Activated naive CD4-positive, alpha-beta T cell treated with anti-CD3 and anti-CD28 coated beads, Interleukin-2, amount 50 U/mL, for 16 hours (primary cell): ENCODE measurements at places on chromosomes 7 and 10.

GRCh38 chr7:70638158-70639107, 493.5 kb upstream of the GALNT17 start:
- DNase-seq, result no peak

- DNase-seq, result no peak
Measured at GRCh38 chr7:101494602-101495329, 132.1 kb downstream of the COL26A1 start.

GRCh38 chr10:34495938-34496337, 319.2 kb downstream of the PARD3 start:
- DNase-seq, result no peak

- no peak for DNase-seq
Measured at GRCh38 chr10:133123746-133124356, 36.1 kb downstream of the ADGRA1 start.

GRCh38 chr10:123808906-123809305, 82.7 kb downstream of the CPXM2 start:
- no peak for DNase-seq

DNA sequence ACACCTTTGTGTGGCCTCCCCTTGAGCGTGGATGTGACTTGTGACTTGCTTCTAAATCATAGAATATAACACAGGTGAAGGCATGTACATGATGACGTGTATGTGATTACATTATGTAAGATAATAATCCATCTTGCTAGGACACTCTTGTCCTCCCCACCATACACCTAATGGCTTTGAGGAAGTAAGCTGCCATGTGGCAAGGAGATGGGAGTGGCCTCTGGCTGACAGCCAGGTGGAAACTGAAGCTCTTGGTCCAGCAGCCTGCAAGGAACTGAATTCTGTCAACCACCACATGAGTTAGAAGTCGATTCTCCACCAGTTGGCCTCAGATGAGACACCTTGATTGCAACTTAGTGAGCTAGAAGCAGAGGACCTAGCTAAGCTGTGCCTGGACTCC, 67.4 kb upstream of the ELN start:
- no peak for DNase-seq

- peak; percentile 43 for DNase-seq
Measured at GRCh38 chr10:118568327-118568848, 27.1 kb downstream of the PRLHR start.

DNA sequence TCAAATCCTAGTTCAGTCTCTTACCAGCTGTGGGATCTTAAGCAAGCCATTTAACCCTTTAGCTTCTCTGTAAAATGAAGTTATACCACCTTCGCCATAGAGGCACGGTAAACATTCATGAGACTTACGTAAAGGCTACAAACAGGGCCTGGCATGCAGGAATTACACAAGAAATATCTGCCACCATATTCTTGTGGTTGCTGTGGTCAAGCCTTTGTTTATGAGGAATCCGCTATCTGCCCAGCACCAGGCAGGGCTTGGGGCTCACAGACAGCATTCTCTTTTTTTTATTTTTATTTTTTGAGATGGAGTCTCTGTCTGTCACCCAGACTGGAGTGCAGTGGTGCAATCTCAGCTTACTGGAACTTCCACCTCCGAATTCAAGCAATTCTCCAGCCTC, 9.9 kb downstream of the AIFM2 start:
- DNase-seq, result no peak

DNA sequence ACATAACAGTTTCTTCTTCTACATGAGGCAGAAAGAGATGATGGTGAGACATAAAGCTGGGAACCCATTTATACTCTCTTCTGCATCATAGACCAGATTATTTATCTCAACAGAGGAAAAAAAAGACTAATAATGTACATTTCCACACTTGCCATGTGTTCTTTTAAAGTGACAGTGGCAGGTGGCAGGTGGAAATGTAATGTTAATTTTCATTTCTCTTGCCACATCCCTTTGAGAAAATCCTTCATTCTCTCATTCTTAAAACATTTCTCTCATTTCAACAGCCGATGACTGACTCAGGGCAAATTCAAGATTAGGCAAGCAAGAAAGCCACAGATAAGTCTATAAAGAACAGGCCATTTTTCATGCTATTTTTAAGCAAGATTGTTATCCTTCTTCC, 635.6 kb upstream of the SORCS1 start:
- DNase-seq, result no peak

- no peak for DNase-seq
Measured at GRCh38 chr10:8637640-8638039, 583.2 kb downstream of the GATA3 start.

DNA sequence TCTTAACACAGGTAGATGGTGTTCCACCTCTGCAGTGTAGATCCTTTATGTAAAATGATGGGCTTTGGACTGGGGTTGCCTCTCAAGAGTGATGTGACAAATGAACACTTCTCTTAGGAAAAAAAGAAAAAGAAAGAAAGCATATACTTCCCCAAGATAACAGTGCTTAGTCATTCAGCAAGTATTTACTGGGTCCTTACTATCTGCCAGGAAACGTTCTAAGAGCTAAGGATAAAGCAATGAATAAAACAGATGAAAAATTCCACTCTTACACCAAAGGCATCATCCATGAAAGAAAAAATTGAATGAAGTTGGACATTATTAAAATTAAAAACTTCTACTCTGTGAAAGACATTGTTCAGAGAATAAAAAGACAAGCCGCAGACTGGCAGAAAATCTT, 177.3 kb downstream of the C7orf25 start:
- no peak for DNase-seq

DNA sequence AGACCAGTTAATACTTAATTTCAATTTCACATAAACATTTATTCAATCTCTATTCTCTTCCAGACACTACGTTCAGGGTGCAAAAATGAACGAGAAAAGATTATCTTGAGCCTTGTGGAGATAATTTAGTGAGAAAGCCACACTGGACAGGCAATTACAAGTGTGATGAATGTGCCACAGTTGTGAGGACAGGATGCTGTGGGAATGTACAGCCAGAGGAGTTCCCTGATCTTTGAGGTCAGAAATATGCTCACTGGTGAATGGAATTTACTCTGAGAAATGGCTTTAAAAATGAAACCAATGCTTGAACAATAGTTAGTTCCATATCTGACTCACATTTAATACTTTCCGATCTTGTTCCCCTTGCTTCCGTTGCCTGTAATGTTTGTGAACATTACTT, 864.8 kb downstream of the GATA3 start:
- DNase-seq, result no peak

- no peak for DNase-seq
Measured at GRCh38 chr7:18421297-18422002, 74.1 kb upstream of the HDAC9 start.

- no peak for DNase-seq
Measured at GRCh38 chr10:31700181-31700611, 228.4 kb downstream of the ARHGAP12 start.

GRCh38 chr10:17344206-17344605, 110.2 kb downstream of the ST8SIA6 start:
- DNase-seq, result no peak

DNA sequence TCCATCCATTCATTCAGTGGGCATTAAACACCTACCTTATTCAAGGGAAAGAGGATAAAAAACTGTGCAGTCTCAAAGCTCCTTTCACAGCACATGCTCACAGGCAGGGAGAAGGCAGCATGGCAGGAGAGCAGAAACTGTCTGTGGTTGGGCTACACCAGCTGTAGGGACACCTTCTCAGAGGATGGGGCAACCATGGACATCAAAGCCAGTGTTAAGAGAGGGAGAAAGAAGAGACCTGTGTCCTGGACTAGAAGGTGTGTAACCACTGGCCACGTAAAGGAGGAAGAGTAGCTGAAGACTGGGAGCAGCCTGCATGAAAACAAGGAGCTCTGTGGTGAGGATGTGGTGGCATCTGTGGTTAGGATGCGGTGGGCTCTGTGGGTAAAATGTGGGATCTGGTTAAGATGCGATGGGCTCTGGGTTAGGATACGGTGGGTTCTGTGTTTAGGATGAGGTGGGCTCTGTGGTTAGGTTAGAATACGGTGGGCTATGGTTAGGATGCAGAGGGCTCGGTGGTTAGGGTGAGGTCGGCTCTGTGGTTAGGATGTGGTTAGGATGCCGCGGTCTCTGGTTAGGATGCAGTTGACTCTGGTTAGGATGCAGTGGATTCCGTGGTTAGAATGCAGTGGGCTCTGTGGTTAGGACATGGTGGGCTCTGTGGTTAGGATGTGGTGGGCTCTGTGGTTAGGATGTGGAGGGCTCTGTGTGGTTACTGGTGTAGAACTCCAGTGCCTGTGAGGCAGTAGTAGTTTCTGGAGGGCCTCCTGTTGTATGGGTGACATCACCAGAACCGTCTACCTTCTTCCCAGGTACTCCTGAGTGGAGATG, 197.6 kb downstream of the WDR37 start:
- no peak for DNase-seq

GRCh38 chr10:74898201-74898976, 72.0 kb downstream of the KAT6B start:
- no peak for DNase-seq

DNA sequence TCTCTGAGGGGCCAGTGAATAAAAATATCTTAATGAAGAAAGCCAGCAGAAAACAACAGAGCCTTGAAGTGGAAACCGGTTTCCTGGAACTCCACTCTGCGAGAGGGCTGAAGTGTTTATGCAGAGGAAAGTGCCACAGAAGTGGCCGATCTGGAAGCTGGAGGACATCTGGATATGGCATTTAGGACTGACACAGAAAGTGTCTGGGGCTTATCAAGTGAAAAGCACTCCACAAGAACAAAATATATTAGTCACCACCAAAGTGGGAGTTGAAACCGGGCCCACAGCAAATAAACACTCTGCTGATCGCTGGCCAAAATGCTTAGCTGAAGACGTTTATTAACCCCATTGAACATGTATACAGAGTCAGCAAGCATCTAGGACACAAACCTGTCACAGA, 7.8 kb downstream of the NOD1 start:
- DNase-seq, result no peak

DNA sequence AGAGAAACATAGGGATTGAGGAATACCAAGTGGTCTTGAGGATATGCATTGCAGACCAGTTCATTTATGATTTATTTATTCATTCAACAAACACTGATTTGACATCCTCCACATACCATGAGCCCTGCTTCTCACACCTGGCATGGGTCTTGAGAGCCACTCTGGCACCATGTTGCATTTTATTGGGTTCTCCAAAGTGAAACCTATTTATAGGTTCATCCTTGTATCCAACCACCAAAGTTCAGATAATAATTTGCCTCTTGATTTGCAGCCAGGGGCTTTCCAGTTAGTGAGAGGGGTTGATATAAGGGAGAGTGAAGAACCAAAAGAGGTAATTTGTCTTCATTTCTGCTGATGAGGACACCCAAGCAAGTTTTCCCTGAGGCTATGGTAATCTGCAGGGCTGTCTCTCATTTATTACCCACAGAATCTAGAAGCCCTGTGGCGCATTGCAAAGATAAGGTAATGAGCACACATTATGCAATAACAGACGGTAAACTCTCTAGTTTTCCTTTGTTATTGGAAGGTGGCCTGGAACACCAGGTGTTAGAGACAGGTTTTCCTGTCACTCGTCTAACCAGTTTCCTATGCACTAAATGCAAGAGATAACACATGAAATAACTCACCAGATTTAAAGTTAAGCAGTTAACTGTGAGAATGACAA, 28.8 kb upstream of the ICA1 start:
- no peak for DNase-seq

GRCh38 chr7:36613031-36613614, 111.2 kb downstream of the AOAH start:
- DNase-seq, result no peak

DNA sequence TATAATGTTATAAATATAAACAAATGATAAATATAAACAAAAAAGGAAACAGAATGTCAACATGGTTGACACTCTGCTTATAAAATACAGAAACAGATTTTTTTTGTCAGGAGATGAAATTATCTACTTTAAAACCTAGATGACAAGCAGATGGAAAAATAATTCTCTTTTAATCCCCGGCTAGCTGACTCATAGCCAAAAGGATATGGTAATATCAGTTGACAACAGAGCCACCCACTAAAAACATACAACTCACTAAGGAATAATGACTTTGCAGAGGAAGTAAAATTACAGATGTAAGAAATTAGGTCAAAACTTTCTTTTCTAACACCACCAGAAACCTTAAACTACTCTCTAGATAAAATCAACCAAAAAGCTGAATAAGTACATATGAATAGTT, 131.1 kb upstream of the ABCB5 start:
- no peak for DNase-seq

GRCh38 chr7:105643384-105643783, 62.1 kb upstream of the EFCAB10 start:
- no peak for DNase-seq

GRCh38 chr10:70784471-70784870, 706 bp downstream of the TBATA start:
- no peak for DNase-seq

DNA sequence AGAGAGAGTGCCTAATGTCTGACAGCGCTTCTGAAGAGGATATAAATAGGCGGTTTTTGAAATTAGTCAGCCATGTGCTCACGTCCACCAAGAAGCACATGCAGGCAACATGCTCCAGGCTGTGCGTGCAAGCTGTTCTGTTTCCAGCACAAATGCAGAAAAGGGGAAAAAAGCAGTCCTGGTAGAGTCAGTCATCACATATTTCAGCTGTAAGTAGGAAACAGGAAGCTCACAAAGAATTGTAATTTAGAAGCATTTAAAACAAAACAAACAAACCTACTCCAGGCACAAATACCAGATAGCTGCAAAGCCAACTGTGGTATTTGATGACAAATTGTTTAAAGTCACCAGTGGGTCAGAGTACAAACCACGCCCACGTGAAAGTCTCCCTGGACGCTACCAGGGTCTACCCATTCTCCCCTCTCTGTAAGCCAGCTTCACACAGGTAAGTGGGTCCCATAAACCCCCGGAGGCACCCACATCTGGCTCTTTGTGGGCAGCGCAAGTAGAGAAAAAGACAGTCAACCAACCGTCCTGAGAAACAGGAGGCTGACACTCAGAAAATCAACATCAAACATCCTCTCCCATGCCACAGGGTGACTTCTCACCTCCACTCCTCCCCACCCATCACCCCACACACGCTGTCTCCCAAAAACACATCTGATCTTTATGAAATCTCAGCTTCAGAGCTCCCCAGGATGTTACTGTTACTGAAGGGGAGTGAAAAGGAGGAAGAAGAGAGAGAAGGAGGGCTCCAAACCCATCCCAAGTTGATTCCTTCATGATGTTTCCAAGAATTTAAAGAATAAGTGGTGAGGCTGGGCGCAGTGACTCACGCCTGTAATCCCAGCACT, 186.4 kb downstream of the FAM107B start:
- peak; percentile 70 for DNase-seq

DNA sequence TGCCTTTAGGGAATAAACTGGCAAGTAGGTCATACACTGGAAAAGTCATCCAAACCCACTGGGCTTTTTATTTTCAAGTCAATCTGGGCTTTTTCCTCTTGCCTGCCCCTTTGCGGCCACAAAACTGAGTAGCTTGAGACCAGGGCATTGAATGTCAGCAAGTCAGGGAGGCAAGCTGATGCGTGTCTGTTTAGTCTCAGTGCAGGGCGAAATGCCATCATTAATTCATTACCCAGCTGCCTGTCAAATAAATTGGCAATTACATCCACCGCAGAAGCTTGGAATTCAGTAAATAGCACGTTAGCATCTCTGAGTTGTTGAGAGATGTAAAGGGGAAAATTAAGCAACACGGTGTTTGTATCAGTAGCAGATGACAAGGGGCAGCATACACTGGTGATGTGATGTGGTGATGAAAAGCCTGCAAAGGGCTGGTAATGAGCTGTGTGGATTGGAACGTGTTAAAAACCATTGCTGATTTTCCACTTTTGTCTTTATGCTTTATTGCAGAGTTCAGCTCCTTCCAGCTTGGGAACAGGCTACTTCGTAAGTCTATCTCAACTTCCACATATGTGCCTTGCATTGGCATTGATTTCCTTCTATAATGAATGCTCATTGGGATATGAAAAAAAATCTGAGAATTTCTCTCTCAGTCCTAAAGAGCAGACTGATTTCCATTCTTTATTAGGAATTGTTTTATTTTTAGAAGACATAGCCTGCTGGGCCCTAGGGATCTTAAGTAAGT, 535.9 kb downstream of the AUTS2 start:
- DNase-seq, result no peak
